NCI-H1417 (cell line): ENCODE measurements at places on chromosomes 13 and 19.

GRCh38 chr19:41192574-41193429, at the start of gene CYP2S1:
CYP2S1 (plus strand) TSS chr19:41193219; CDS start chr19:41193265, 46 bp downstream.
- DNase-seq: no peak

DNA sequence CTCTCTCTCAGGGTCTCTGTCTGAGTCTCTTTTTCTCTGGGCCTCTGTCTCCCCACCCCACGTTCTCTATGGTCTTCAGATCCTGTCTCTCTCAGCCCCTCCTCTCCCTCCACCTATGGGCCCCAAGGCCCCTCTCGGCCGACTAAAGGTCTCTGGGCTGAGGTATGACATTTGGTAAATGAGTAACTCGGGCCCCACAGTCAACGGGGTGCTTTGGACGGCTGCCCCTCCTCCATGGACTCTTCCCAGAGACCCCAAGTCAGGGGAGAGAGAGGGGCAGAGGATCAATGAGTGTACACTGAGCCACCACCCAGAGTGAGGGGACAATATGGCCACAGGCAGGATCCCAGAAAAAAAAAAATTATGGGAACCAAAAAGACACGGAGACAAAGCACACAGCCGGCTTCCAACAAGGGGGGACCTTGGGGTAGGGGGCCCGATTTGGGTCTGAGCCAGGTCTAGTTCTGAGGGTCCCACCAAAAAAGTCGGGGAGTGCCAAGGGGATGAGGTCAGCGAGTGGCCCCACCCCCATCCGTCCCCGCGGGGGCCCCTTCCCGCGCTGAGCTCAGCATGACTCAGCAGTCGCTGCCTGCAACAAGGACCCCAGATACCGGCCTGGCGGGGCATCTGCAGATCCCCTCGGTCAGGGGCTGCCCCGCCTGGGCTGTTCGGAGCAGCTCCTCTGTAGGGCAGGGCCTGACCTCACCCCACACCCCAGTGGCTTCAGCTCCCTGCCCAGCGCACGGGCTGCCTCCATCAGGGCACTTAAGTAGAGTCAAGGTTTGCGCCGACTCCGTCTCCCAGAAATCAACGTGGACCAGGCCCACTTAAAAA, 1.5 kb upstream of the FTL start:
- no peak for DNase-seq

DNA sequence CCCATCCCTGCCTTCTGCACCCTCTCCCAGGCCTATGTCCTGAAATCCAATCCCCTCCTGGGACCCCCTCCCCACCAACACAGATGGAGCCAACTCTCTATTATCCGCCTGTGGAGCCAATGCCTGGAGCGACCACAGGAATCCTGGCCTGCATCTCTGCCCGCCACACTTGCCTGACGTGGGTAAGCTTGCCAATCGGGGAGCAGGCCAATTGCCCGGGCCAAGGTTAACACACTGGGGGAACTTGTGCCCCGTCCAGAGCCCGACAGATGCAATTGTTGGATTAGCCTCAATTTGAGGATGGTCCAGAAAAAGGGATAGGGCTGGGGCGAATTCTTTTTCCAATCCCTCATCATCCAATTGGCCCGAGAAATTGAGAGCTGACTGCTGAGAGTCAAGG, 5.9 kb downstream of the WIZ start:
- no peak for DNase-seq

- DNase-seq: peak; percentile 16
These were observed 3.8 kb upstream of the IFNL4 start for GRCh38 chr19:39252458-39252857.

DNA sequence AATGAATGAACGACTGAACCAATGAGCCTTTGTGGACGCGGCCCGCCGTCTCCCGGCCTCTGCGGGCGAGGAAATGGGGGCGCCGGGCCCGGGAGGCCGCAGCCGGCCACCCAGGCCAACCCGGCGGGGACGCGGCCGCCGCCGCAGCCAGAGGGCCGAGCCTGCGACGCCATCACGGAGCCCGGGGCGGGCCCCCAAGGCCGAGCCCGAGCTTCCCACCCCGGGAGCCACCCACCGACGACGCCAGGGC, 216 bp downstream of the SUGP2 start:
- DNase-seq: no peak

GRCh38 chr19:10805065-10805757, 30.8 kb downstream of the TMED1 start:
- DNase-seq: no peak

GRCh38 chr13:78194904-78195639, 276.4 kb upstream of the EDNRB start:
- DNase-seq: peak; percentile 49

- DNase-seq: no peak
These were observed 1640.0 kb upstream of the PRR20A start for GRCh38 chr13:55500694-55501093.

GRCh38 chr19:14571695-14572490, at the start of gene NDUFB7:
NDUFB7 (minus strand) TSS chr19:14572066; CDS start chr19:14572000, 66 bp downstream.
- peak; percentile 93 for DNase-seq

GRCh38 chr13:33806470-33807248, 11.3 kb upstream of the RFC3 start:
- DNase-seq: peak; percentile 8

DNA sequence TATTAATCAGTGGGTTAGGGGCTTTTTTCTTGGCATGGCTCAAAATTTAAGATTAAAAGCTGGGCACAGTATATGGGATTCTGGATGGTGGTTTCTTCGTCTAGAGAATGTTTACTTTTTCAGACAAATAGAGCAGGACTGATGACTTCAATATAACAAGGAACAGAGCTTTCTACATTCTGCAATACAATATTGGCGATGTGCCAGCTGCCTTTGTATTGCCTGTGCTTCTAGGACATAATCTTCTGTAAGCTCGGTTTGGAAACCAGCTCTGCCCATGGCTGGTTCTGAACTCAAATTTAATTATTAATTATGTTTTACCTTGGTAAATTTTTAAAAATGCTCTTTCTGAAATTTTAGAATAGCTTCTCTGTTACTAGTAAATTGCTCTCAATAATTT, 139.1 kb upstream of the TRPC4 start:
- DNase-seq: peak; percentile 37

GRCh38 chr13:30872685-30873461, 33.2 kb upstream of the MEDAG start:
- DNase-seq: no peak

GRCh38 chr13:92173254-92173653, 774.8 kb downstream of the GPC5 start:
- no peak for DNase-seq

GRCh38 chr13:85798556-85798955, 663 bp downstream of the SLITRK6 start:
- DNase-seq: no peak

DNA sequence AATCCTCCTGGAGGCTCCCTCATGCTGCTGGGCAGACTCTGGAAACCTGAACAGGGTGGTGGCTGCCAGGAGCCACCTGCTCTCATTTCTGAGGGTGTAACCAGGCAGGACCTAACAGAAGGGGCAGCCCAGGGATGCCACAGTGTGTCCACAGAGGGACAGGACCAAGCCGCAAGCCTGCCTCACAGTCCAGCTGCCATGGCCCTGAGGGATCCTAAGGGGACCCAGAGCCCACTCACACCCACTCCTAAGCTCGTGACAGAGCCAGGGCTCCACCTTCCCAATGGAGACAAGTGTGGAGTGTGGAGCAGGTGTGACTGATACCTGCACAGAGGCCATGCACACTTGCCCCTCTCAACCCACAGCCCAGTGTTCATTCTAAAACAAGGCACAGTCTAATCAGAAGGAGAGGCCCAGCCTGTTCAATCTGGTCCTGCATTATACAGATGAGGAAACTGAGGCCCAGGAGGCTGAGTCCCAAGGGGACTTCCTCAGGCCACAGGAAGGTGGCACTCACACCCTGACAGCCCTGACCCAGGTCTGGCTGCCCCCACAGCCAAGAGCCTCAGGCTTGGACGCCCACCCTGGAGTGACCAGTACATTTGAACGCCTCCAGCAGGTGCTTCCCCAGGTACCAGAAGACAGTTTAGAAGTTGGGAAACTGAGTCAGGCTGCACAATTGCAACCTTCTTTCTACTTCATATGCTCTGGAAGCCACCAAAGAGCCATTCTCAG, 220.1 kb downstream of the TUBA3C start:
- no peak for DNase-seq

GRCh38 chr19:48081106-48081505, 29.5 kb downstream of the PLA2G4C start:
- no peak for DNase-seq

DNA sequence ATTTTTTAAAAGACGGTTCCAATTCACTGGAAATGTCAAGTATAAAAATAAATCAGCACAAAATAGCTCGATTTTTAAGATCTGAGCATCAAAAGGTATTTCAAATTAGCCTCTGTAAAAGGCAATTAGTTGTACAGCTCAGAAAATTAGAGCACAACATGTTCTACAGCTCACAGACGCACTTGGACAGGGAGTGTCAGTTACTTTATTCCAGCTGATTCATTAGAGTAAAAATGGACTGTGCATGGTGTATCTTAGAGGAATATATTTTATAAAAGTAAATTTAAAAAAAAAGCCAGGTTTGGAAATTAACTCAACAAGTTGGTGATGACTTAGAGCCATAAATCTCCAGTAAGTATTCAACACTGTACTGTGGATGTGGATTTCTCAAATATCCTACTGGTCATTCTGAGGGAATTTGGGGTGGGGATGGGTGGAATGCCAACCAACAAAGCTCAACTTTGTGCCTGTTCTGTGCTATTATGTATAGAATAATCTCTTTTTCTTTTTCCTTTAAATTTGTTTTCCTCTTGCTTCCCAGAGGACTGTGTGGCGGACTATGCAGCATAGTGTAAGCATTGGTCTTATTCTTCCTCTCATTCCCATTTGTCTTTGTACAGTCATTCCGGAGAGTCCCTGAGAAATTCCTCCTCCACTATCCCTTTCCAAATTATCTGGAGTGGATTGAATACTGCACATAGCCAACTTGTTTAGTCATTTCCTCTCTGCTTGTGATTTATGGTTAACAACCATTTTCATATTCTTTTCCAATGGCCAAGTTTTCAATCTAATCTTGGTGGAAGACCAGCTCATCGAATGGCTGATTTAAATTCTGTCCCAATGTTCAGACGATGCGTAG, 169.3 kb downstream of the DCT start:
- no peak for DNase-seq

GRCh38 chr19:46426506-46427162, 2.1 kb downstream of the PNMA8C start:
- peak; percentile 92 for DNase-seq

- no peak for DNase-seq
These were observed 194.8 kb upstream of the ARGLU1 start for GRCh38 chr13:106762708-106763107.

DNA sequence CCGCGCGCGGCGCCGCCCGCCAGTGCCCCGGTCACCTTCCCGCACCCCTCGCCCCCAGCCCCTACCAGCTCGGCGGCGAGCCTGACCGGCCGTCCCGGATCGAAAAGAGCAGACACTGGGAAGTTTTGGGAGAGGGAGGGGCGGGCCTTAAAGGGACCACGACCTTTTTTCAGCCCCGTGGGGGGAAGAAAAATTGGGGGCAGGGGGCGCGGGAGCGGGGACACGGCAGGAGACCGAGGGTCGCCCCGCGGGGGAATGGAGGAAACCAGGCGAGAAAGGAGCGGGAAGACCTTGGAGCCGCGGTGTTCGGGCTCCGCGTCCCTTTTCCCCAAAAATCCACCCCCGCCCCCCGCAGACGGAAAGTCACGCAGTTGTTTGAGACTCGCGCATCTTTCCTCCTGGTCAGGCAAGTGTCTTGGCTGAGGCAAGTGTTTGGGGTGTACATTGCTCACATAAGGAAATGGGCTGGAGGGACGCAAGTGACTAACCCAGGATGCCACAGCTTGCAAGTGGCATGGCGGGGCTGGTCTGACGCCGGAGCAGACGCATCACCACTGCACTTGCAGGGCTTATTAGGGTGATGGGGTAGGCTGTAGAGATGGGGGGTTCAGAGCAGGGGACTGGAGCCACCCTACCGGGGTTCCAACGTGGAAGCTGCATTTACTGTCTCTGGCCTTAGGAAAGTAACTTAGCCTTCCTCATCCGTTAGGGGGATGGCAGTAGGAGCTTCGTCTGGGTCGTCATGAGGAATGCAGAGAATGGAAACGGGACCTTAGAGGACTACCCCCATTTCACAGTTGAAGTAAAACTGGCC, 2.7 kb upstream of the HNRNPL start:
- DNase-seq: no peak

DNA sequence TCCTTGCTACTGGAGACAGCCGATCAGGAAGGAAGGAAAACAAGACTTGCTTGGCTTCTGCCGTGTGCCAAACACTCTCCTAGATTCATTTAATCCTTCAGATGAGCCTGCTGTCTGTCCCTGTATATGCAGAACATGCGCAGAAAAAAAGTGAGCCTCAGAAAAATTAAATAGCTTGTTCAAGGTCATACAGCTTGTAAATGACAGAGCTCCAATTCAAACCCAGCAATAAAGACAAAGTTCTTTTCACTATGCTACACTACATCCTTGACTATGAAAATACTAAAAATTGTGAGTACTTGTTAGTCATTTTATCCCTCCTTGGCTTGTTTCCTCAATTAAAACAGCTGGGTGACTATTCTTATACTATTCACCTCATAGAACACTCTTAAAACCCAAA, 121.4 kb downstream of the KCNRG start:
- no peak for DNase-seq

GRCh38 chr19:615619-616018, 17.7 kb downstream of the POLRMT start:
- no peak for DNase-seq
